ENCODE measurements at places on chromosomes 2 and 18.

- no peak for DNase-seq
Observed at GRCh38 chr2:26770986-26771586, 7.0 kb downstream of the SLC35F6 start.

DNA sequence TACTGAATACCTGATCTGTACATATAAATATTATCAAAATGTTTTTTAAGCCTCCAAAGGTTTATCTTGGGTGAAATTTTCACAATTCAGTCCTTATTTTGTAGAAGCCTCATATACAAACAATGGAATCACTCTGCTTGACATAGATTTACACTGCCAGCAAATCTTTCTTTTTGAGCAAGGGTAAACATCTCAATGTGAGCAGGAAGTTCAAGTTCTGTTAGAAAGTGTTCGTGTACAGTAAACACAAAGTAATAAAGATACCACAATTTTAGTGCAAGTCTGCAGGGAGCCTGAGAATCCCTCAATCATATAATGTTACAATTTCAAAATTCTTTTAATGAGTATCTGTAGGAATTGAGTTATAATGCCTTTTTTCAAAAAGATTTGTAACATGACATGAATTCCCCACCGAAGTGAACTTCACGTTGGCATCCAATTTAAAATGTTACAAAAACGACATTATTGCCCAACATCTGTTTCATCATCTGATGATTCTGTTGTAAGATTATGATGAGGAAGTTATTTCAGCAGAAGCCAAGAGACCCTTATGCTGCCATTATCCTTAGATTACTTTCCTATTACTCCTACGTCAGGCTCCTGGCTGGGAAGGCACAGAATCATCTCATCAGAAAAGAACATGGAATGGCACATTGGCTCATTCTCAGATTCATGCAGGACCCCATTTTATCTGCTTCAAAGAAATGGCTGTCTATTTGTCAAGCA, 283.9 kb upstream of the ACVR2A start:
- DNase-seq: no peak

DNA sequence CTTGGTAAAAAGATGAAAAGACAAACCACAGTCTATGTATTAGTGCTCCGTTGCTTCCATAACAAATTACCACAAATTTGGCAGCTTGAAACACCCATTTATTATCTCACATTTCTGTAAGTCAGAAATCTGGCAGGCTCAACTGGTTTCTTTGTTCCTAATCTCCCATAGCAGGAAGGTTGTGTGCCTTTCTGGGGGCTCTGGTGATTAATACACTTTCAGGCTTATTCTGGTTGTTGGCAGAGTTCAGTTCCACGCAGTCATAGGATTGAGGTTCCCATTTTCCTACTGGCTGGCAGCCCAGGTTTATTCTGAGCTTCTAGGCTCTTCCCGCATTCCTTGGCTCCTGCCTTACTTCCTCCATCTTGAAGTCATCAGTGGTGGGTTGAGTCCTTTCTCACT, 189.3 kb downstream of the ANAPC1 start:
- DNase-seq: no peak

- no peak for DNase-seq
Observed at GRCh38 chr2:239577935-239578334, 177.1 kb upstream of the HDAC4 start.

DNA sequence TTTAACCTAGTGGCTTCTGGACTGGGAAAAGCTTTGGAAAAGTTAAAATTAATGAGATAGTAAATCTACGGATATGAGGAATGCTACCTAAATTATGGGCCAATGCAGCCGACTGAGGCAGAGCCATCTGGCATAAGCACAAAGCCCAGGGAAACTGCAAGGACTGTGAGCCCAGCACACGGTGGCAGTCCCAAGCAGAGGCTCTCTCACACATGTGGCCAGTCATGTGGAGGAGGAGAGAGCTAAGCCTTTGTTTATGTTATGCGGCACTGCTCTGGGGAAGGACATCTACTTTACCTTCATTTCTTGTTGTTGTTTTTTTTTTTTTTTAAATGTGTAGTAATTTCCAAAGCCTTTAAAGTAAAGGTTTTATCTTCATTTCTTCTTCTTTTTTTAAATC, 267.0 kb downstream of the STK39 start:
- DNase-seq: no peak

- no peak for DNase-seq
Observed at GRCh38 chr18:56315363-56315762, 323.0 kb downstream of the TXNL1 start.

GRCh38 chr2:121561617-121562268, 31.1 kb downstream of the RNU4ATAC start:
- DNase-seq: no peak

DNA sequence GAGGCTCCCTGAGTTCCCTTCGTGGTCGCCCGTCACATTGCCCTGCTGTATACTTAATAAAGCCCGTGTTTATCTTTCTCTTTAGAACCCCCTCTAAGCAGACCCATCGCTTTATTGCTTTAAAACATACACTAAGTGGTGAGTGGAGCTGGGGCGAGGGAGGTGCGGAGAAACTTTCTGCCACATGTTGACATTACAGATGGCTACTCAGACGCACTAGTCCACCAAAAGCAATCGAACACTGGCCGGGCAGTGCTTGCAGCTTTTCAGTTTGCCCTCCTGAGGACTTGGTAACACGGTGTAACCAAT, 859 bp upstream of the COLEC12 start:
- DNase-seq: no peak

- DNase-seq: no peak
Observed at GRCh38 chr18:29928081-29928480, 1114.5 kb downstream of the DSC3 start.

DNA sequence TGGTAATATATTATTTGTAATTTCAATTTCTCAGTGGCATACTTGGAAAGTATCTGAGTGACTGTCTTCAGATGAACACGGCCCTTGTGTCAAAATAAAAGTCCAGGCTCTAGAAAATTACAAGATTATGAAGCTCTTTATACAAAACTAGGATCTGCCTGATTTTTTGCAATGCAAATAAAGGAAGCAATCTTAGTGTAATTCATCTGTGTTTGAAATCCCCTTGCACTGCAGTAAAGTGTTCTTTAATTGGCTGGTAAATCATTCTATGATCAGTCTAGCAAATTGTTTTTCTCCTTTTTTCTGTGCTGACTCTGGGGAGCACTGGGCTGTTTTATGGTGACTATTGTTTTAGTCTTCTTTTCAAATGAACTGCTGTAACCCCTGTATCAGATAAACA, 1039.0 kb downstream of the SOCS6 start:
- no peak for DNase-seq

DNA sequence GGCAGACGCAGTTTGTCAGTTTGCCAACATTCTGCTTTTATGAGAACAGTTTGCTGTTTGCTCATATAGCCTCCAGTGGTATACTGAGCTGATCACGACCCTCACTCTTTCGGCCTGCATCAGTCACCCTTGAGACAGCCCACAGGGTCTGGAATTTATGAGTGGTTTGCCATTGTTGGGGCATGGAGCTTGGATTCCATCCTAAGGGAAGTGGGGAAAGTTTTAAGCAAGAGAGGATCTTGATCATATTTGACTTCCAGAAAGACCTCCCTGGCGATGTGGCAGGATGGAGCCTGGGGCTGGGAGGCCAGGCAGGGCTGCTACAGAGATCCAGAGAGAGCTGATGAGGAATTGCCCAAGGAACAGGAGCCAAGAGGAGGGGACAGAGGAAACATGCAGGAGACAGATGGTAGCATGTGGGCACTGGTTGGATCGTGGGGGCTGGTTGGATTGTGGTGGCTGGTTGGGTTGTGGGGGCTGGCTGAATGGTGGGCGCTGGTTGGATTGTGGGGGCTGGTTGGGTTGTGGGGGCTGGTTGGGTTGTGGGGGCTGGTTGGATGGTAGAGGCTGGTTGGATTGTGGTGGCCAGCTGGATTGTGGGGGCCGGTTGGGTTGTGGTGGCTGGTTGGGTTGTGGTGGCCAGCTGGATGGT, 27.3 kb upstream of the GPR17 start:
- no peak for DNase-seq

DNA sequence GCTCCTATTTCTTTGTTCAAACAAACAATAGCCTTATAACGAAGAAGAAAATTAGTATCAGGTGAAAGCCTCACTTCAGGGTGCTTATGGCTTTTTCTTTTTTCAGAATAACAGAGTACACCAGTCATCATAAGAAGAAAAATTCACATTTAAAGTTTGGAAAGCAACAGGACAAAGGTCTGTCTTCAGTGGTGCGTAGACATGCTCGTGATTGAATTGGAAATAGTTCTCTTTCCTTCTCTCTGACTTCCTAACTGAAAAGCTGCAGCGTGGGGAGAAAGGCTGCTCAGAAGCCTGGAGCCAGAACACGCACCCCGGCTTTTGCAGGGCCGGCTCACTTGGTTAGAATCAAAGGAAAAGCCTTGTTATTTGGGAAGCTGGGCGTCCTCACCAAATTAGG, 127.6 kb upstream of the ZNF516 start:
- no peak for DNase-seq

DNA sequence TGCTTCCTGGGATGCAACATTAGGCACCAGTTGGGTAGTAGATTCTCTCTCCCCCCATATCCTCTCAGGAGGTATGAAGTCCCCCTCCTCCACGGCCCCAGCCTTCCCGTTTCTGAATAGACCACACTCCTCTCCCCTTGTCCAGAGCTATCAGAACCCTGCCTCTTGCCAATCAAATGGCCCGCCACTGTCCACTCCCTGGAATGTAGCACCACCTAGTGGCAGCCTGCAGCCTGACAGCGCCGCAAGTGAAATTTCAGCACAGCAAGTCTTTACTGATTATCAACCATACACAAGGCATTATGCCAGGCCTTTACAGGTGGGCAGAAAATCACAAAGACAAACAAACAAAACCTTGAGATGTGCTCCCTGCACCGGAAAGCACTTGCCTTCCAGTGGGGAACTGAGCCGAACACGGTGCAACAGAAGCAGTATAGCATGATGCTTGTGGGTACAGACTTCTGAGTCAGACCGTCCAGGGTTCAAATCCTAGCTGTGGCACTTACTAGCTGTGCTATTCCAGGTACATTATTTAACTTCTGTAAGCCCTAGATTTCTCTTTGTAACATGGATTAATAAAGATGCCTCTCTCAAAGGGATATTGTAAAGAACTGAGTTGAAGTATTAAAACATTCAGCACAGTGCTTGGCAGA, 174.0 kb downstream of the SMAD2 start:
- peak; percentile 29 for DNase-seq

DNA sequence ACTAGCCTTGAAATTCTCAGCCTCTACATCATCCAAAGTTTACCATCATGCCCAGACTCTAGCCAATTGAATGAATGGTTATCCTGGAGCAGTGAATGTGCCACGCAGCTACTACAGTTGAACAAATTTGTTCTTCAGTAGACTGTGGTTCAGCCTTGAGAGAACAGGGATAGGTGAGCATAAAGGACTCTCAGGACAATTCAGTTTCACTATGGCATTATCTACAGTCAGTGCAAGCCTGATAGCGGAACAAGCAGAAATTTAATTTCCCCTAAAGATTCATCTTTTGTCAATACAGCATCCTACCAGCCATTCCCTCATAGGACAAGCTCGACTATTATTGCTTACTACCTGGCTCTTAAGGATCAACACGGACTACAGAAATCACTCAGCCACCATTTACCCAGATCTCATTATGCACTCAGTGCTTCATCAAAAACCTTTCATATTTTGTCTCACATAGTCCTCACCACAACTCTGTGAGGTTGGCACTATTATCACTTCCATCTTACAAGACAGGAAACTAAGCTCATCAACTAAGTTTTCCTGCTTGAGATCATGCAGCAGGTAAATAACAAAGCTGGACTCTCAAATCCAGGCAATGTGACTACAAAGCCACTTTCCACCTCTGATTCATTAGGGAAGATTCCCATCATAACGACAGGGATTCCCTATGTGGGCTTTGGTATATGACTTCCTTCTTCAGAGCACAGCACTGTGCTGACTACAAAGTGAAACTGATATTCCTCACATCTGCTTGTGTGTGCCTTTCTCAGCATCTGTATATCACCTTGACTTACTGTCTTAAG, 181.5 kb upstream of the ACVR2A start:
- no peak for DNase-seq

DNA sequence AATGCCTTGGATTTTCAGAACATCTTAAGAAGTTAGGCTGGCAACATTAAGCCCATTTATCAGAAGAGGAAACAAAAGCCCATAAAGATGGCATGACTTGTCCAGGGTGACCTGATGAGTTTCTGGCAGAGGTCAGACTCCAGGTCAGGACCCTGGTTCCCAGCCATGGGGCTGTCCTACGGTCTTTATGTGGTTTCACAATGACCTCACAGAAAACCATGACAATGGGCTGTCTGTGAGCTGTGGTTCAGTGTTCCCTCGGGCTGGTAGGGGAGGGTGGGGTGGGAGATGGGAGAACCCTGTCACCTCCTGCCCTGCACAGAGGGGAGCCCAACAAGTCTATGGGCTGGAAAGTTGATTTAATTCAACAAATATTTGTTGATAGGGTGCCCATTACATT, 101.8 kb downstream of the LOXHD1 start:
- DNase-seq: no peak

DNA sequence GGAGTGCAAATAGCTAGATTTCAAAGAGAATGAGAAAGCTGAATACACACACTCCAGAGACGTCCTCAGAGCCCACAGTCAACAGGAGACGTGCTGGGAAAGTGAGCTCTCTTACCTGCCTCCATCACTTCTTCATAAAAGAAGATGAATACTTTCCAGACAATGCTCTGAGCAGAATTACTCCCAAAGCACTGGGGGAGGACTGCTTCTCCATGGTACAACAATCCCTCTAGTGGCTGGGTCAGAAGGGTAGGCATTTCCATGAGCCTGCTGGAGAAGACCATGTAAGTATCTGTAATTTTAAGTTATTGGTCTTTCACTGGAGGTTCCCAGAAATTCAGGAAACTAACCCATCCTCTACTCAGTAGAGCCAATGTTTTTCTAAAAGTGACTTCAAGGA, 190.3 kb downstream of the RBM43 start:
- no peak for DNase-seq

GRCh38 chr2:100588071-100588786, 25.4 kb downstream of the PDCL3 start:
- DNase-seq: no peak

GRCh38 chr18:55047546-55047945, 88.3 kb upstream of the CCDC68 start:
- no peak for DNase-seq

- no peak for DNase-seq
Observed at GRCh38 chr2:234414596-234414995, 82.3 kb downstream of the ARL4C start.

GRCh38 chr2:233832869-233833311, 21.4 kb downstream of the HJURP start:
- DNase-seq: no peak
